ENCODE measurements at places on chromosomes 1 and 21.

- no peak overlapping the region for H3K27ac ChIP-seq
- H3K36me3 ChIP-seq = no peaks in the 10 kb centered on the region
- no peak for DNase-seq
- H3K4me1 ChIP-seq = no peaks in the 10 kb centered on the region
- no peaks in the 10 kb centered on the region for H3K27me3 ChIP-seq
- no peak overlapping the region for H3K4me3 ChIP-seq
Observed at GRCh38 chr1:167541003-167541402, 12.6 kb downstream of the CREG1 start.

- H3K27me3 ChIP-seq = no peaks in the 10 kb centered on the region
- no peak overlapping the region for H3K27ac ChIP-seq
- peaks cover 9% of the 10 kb centered on the region for H3K36me3 ChIP-seq
- H3K4me3 ChIP-seq = no peak overlapping the region
Observed at GRCh38 chr21:46120301-46121285, 22.7 kb downstream of the COL6A2 start.

- H3K27me3 ChIP-seq = no peaks in the 10 kb centered on the region
- no peaks in the 10 kb centered on the region for H3K4me1 ChIP-seq
- H3K4me3 ChIP-seq = no peak overlapping the region
- DNase-seq = no peak
- H3K27ac ChIP-seq = no peak overlapping the region
- no peaks in the 10 kb centered on the region for H3K36me3 ChIP-seq
Observed at GRCh38 chr21:41217671-41218385, 49.9 kb downstream of the BACE2 start.

GRCh38 chr1:206588492-206588891, 23.8 kb downstream of the EIF2D start:
- peaks cover 8% of the 10 kb centered on the region for H3K4me1 ChIP-seq
- H3K4me3 ChIP-seq = no peak overlapping the region
- no peak for DNase-seq
- H3K27me3 ChIP-seq = no peaks in the 10 kb centered on the region
- peak overlapping the region; percentile 59 for H3K27ac ChIP-seq
- no peaks in the 10 kb centered on the region for H3K36me3 ChIP-seq

GRCh38 chr1:113786069-113786468, 26.2 kb downstream of the RSBN1 start:
- H3K27me3 ChIP-seq = no peaks in the 10 kb centered on the region
- no peaks in the 10 kb centered on the region for H3K36me3 ChIP-seq
- no peak overlapping the region for H3K4me3 ChIP-seq
- H3K4me1 ChIP-seq = no peaks in the 10 kb centered on the region
- H3K27ac ChIP-seq = no peak overlapping the region
